A549 treated with DMSO at 1 μM for 4 hours (cell line): ENCODE measurements at places on chromosomes 5 and 9. TPM values are rescaled to one million over a fixed set of nuclear protein-coding genes. Genes with fewer than 3 reads are reported as not detected.

LEAP2 gene
- 0.55 to 1.5 TPM (median 1.1 TPM) in 5 replicates for total RNA-seq

SMIM15 gene
- 74.0 to 91.0 TPM (median 86.2 TPM) in 5 replicates for total RNA-seq

PCDHGA3 gene
- 0.02 to 0.04 TPM (median 0.03 TPM) in 3 of 5 replicates, not detected in the others for total RNA-seq

KIF20A gene
- 43.0 to 53.6 TPM (median 47.9 TPM) in 5 replicates for total RNA-seq

DDX4 gene
- total RNA-seq = not detected in 5 replicates

SPEF2 gene
- total RNA-seq = 1.3 to 3.0 TPM (median 2.3 TPM) in 5 replicates

C9orf153 gene
- 0.14 to 0.65 TPM (median 0.26 TPM) in 3 of 5 replicates, not detected in the others for total RNA-seq

PCDHB8 gene
- total RNA-seq = 0.24 to 0.35 TPM (median 0.29 TPM) in 5 replicates

NUDT12 gene
- 1.7 to 2.5 TPM (median 2.0 TPM) in 5 replicates for total RNA-seq

DNAH5 gene
- 0.93 to 1.3 TPM (median 1.0 TPM) in 5 replicates for total RNA-seq

IFNB1 gene
- not detected in 5 replicates for total RNA-seq

PCDHGA5 gene
- 0.07 to 0.22 TPM (median 0.18 TPM) in 5 replicates for total RNA-seq

KCNT1 gene
- not detected in 5 replicates for total RNA-seq

IFNA21 gene
- not detected in 5 replicates for total RNA-seq

ZNF454 gene
- total RNA-seq = not detected in 5 replicates

NCBP1 gene
- total RNA-seq = 20.7 to 34.9 TPM (median 30.2 TPM) in 5 replicates

PCDH1 gene
- total RNA-seq = 1.5 to 2.4 TPM (median 2.1 TPM) in 5 replicates

LOX gene
- 0.50 to 1.8 TPM (median 1.3 TPM) in 5 replicates for total RNA-seq

FOXD4L3 gene
- 0.08 to 0.18 TPM (median 0.08 TPM) in 3 of 5 replicates, not detected in the others for total RNA-seq

OLFM1 gene
- total RNA-seq = 9.8 to 12.2 TPM (median 10.8 TPM) in 5 replicates

ANGPTL2 gene
- total RNA-seq = not detected in 5 replicates

NR5A1 gene
- 0.05 to 0.10 TPM (median 0.07 TPM) in 5 replicates for total RNA-seq

CNTLN gene
- 4.9 to 6.3 TPM (median 5.9 TPM) in 5 replicates for total RNA-seq

TRAF1 gene
- total RNA-seq = 4.1 to 12.0 TPM (median 7.0 TPM) in 5 replicates

CDKN2B-AS1 gene
- total RNA-seq = not detected in 5 replicates

TTC23L gene
- 0.05 to 0.33 TPM (median 0.22 TPM) in 4 of 5 replicates, not detected in the other for total RNA-seq

EPB41L4B gene
- total RNA-seq = 5.9 to 11.0 TPM (median 10.0 TPM) in 5 replicates

CDH6 gene
- total RNA-seq = 0.10 to 0.42 TPM (median 0.20 TPM) in 5 replicates

EGFLAM gene
- 0.06 to 0.18 TPM (median 0.08 TPM) in 3 of 5 replicates, not detected in the others for total RNA-seq

MIGA2 gene
- total RNA-seq = 11.6 to 14.8 TPM (median 13.9 TPM) in 5 replicates

TMEM232 gene
- 0.24 TPM in 1 of 5 replicates, not detected in the others for total RNA-seq

BNIP1 gene
- 16.2 to 18.9 TPM (median 17.1 TPM) in 5 replicates for total RNA-seq

TEX53 gene
- total RNA-seq = not detected in 5 replicates

TRIM14 gene
- 10.0 to 14.7 TPM (median 13.6 TPM) in 5 replicates for total RNA-seq

C9orf152 gene
- total RNA-seq = 0.02 to 0.08 TPM (median 0.05 TPM) in 5 replicates

PCDHB15 gene
- total RNA-seq = 0.05 to 0.06 TPM in 2 of 5 replicates, not detected in the others

PPP2R2B gene
- total RNA-seq = 0.13 to 0.16 TPM (median 0.15 TPM) in 4 of 5 replicates, not detected in the other

SEMA5A gene
- total RNA-seq = not detected in 5 replicates

LVRN gene
- 0.07 to 0.19 TPM (median 0.17 TPM) in 5 replicates for total RNA-seq

SCGB3A2 gene
- total RNA-seq = not detected in 5 replicates

GABRA1 gene
- total RNA-seq = not detected in 5 replicates

MSX2 gene
- total RNA-seq = 5.2 to 6.7 TPM (median 5.5 TPM) in 5 replicates

GABRA6 gene
- total RNA-seq = not detected in 5 replicates

DND1 gene
- 0.28 to 1.4 TPM (median 0.84 TPM) in 5 replicates for total RNA-seq

EQTN gene
- total RNA-seq = not detected in 5 replicates

AGXT2 gene
- not detected in 5 replicates for total RNA-seq

CDK9 gene
- 44.7 to 54.0 TPM (median 46.4 TPM) in 5 replicates for total RNA-seq

ADAMTS19 gene
- not detected in 5 replicates for total RNA-seq

TRIM36 gene
- total RNA-seq = 1.5 to 2.4 TPM (median 2.0 TPM) in 5 replicates

TNFAIP8 gene
- total RNA-seq = 25.4 to 38.8 TPM (median 34.9 TPM) in 5 replicates

STPG3 gene
- not detected in 5 replicates for total RNA-seq

PCDHGB1 gene
- total RNA-seq = 1.6 to 2.1 TPM (median 1.8 TPM) in 5 replicates

CYLC2 gene
- total RNA-seq = not detected in 5 replicates

SLC23A1 gene
- 1.0 to 1.5 TPM (median 1.1 TPM) in 5 replicates for total RNA-seq

ECM2 gene
- total RNA-seq = 0.12 to 0.29 TPM (median 0.19 TPM) in 5 replicates

LCN10 gene
- not detected in 5 replicates for total RNA-seq

STK32A gene
- 0.13 to 0.83 TPM (median 0.24 TPM) in 5 replicates for total RNA-seq
